MM.1S (cell line): ENCODE measurements at places on chromosomes 7 and 10.

GRCh38 chr7:114943953-114944744, 22.3 kb downstream of the MDFIC start:
- no peak for DNase-seq

DNA sequence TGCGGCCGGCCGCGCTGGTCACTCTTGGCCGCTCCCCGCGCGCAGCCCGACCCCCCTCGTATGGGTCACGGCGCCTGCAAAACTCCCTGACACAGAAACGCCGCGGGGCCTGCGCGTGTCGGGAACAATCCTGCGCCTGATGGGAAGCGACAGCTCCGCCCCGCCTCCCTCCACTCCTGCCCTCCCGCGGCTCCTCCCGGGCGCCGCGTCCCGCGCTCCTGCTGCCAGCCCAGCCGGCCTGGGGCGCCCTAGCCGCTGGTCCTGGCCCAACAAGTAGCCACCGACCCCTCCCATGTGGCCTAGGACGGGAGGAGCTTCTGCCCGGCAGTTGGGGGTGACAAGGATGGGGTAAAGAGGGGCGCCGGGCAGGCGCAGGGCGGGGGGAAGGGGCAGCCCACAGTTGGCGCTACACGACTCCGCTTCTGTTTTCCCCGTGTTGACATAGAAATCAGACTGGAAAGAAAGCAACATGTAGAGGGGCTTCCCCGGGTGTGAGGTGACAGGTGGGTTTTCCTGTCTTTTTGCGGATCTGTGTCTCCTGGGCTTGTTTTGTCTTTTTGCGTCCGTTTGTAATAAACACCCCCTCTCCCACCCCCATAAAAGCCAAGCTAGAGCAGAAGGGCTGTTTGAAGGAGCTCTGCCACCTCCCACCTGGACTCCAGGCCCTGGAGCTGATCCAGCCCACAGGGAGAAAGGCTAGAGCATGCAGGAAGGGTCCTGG, 35.1 kb upstream of the PAX2 start:
- DNase-seq: no peak

DNA sequence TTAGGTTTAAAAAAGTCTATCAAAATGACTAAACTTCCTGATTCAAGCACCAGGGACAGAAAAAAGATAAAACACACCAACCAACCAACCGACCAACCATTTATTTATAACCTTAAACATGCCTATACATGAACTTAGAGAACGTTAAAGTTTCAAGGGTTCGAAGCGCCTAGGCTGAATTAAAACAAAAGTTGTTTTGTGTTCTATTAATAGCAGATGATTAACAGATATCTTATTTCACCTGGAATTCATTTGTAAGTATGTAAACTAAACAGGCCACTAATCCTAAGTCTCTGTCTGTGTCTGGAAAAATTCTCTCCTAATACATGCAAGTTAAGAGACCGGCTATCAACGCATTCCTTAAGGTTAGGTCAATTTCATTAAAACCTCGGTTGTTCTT, 1.4 kb downstream of the BAIAP2L1 start:
- no peak for DNase-seq

- no peak for DNase-seq
Observed at GRCh38 chr7:117731455-117731854, 141.8 kb downstream of the CTTNBP2 start.

DNA sequence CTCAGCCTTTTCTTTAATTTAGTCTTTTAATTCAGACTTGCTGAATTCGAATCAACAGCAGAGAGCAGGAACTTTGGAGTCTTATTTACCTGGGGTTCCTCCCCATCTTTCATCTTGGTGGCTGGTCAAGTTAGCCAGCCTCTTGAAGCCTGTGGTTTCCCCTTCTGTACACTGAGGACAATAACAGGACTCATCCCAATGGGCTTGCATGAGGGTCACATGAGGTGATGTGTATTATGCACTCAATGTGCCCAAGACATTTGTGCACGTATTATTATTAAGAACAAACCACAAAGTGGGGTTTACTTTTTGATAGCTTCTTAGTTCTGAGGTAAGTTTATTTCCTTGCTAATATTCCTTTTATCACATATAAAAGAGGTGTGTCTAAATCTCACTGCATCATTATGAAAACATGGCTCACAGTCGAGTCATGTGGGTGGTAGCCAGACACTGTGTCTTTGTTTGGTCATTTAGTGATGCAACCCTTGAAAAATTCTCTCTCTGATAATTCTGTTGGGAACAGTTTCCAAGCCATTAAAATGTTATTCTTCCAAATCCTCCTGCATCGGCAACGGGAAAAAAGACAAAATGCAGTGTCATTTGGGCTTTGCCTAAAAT, 86.5 kb upstream of the GRB10 start:
- DNase-seq: no peak

DNA sequence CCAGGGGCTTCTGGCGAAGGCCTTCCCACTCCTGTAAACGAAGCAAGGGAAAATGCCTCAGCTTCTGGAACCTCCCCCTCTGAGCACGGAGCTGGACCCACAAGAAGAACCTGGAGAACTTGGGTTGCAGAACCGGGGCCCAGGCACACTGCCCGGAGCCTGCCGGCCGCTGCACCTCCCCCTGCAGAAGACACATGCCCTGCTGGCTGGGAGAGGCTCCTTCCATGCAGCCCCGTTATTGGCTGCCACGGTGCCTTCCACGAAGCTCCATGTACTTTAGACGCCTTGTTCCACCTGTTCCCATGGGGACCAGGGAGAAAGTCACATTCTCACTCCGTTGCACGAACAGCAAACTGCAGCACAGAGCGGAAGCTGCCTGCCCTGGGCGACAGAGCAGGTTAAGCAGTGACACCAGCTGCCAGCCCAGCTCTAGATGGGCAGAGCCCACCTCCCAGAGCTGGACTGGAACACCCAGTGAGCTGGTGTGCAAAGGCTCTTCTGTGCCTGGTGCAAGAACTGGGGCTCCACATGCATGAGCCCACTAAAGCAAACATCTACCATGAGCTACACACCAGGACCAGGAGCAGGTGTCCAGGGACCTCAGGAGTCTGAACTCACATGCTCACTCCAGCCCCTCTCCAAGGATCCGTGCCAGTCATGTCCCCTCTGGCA, 70.1 kb downstream of the TNS3 start:
- no peak for DNase-seq

GRCh38 chr7:70838292-70838907, 293.5 kb upstream of the GALNT17 start:
- no peak for DNase-seq

- DNase-seq: no peak
Observed at GRCh38 chr7:64834989-64835388, 40.8 kb downstream of the ZNF138 start.

DNA sequence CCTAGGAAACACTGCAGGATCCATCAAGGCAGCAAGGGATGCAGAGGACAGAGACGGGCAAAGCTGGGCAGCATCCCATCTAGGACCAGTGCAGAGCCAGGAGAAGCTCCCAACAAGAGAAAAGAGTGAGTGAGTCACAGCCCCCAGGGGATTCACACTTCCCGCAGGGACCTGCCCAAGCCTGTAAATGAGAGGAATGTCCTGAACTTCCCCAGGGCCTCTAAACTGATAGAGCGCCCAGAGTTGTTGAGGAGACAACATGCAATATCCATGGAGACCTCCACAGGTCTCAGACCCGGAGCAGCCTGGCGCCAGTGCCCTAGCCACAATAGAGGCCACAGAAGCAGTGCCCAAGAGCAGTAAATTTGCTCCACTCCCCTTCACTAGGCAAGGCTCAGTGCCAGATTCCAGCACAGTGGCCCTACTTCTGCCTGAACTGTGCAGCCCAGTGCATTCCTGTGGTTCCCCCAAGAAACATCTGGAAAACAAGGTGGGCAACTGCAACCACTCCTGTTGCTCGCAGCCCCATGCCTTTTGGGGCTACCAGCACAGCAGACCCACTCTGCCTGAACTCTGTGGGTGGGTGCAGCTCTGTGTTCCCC, 567.5 kb downstream of the POM121L12 start:
- no peak for DNase-seq

DNA sequence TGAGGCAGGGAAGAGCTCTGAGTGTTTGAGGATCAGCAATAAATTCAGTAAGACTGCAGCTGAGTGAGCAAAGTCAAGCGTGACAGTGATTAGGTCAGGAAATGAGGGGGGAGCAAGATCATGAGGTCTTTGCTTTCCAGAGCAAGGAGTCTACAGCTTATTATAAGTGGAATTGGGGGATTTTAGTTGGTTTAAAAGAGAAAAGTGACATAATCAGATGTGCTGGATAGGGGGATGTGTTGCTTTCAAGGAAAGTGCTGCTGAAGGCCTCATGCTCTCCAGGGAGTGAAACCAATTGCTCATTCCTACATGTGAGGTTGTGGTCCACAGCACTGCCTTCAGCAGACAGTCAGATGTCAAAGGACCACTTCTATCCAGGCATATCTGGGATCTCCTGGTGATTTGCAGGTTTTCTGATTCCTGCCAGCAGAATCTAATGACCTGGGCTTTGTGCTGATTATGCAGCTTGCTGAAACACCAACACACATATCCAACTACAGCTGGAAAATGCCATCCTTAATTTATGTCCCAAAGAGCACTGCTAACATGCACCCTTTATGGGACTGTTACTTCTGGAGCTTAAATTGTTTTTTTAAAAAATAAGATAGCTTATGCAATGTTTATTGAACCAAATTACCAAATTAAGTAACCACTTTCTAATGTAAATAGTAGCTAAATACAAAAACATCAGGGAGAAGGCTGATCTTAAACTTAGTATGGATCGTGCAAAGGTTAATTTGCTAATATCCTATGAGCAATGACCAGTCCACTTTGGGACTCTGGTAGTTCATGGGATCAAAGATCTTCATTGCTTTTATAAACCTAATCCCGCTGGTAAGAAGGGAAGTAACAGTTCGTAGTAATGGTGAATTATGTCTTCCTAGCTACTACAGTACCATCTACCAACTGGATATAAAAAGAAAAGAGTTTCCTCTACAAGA, 607.6 kb downstream of the KCNMA1 start:
- DNase-seq: no peak

- no peak for DNase-seq
Observed at GRCh38 chr7:26048663-26049062, 103.3 kb upstream of the NFE2L3 start.

GRCh38 chr10:126049759-126050700, 153.7 kb downstream of the FANK1 start:
- no peak for DNase-seq
